SK-N-SH (cell line): ENCODE measurements at places on chromosomes 11 and 22. TPM values are rescaled to one million over a fixed set of nuclear protein-coding genes. Genes with fewer than 3 reads are reported as not detected.

The SYCE3 gene
- polyA plus RNA-seq = 2.1 and 3.6 TPM in 2 replicates

The LZTR1 gene
- polyA plus RNA-seq = 37.7 and 41.5 TPM in 2 replicates

The FAM227A gene
- polyA plus RNA-seq = 1.2 and 1.9 TPM in 2 replicates

The UBE4A gene
- 7.7 and 9.3 TPM in 2 replicates for polyA plus RNA-seq

The MRGPRE gene
- not detected in 2 replicates for polyA plus RNA-seq

The MAP6 gene
- polyA plus RNA-seq = 11.1 and 13.1 TPM in 2 replicates

The BLID gene
- polyA plus RNA-seq = 0.18 TPM in 1 of 2 replicates, not detected in the other

The TCN1 gene
- polyA plus RNA-seq = 0.03 TPM in 1 of 2 replicates, not detected in the other

The FZD4 gene
- polyA plus RNA-seq = 0.72 and 0.93 TPM in 2 replicates

The PIWIL4 gene
- polyA plus RNA-seq = 1.7 and 2.0 TPM in 2 replicates

The SEZ6L gene
- 0.10 and 0.11 TPM in 2 replicates for polyA plus RNA-seq

The APOBEC3G gene
- polyA plus RNA-seq = 0.11 TPM in 1 of 2 replicates, not detected in the other

The ANO9 gene
- polyA plus RNA-seq = 0.06 and 0.12 TPM in 2 replicates

The TEX54 gene
- not detected in 2 replicates for polyA plus RNA-seq

The PTGDR2 gene
- 0.02 TPM in 1 of 2 replicates, not detected in the other for polyA plus RNA-seq

The CCDC82 gene
- polyA plus RNA-seq = 8.7 and 12.8 TPM in 2 replicates

The PTPRCAP gene
- 1.3 and 1.4 TPM in 2 replicates for polyA plus RNA-seq

The MAJIN gene
- not detected in 2 replicates for polyA plus RNA-seq

The GRK3 gene
- polyA plus RNA-seq = 1.3 and 1.9 TPM in 2 replicates

The DDX25 gene
- polyA plus RNA-seq = 0.12 and 0.39 TPM in 2 replicates

The LUZP2 gene
- polyA plus RNA-seq = 0.03 and 0.06 TPM in 2 replicates

The CHRM1 gene
- not detected in 2 replicates for polyA plus RNA-seq
